ENCODE measurements at places on chromosomes 3 and 15. TPM values are rescaled to one million over a fixed set of nuclear protein-coding genes. Genes with fewer than 3 reads are reported as not detected.

DISP2 gene
- total RNA-seq = 0.13 TPM

ADAMTS9 gene
- 1.3 TPM for total RNA-seq

ATP2B2 gene
- not detected for total RNA-seq

AGBL1 gene
- total RNA-seq = not detected

NR1I2 gene
- total RNA-seq = not detected

RARRES1 gene
- total RNA-seq = 1.3 TPM

GOLGA8S gene
- total RNA-seq = 0.13 TPM

CX3CR1 gene
- total RNA-seq = not detected

ITIH3 gene
- total RNA-seq = not detected

TMEM212 gene
- total RNA-seq = not detected

- peak; percentile 88 for DNase-seq
These were observed at the start of gene ARMC8 for GRCh38 chr3:138187296-138188012. ARMC8 (plus strand) TSS chr3:138187301; CDS start chr3:138187555, 254 bp downstream.

GRCh38 chr15:99704444-99704838, 28.8 kb downstream of the LYSMD4 start:
- peak; percentile 88 for DNase-seq

DNA sequence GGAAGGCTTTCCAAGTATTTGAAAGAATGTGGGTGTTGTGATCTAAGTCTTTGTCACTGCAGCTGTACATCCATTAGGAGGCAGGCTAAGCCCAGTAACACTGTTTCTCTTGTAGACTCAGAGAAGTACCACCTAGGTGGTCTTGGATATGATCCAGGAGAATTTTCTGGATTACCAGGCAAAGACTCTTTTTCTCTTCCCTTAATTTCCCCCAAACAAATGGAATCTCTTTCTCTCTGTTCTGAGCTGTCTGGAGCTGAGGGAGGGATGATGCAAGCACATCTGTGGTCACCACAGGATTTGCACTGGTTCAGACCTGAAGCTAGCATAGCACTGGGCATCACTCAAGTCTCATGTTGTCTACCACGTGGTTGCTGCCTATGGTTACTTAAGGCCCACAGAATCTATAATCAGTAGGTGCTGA, 227.6 kb downstream of the NECTIN3 start:
- DNase-seq = peak; percentile 73

DNA sequence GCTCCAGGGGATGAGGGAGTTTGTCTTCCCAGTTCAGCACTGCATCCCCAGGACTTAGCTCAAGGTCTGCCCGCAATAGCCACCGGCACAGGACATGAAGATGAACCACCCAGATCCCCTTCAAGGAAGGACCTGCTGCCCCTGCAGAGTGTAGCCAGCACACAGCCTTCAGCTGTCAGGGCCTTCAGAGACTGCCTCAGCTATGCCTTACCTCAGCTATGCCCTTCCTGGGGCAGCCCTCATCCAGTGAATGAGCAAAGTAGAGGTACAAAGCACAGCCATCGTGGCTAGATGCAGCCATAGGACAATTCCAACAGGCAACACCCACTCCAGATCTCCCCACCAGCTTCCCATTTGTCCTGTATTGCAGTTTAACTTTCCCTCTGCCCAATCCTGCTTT, 291.2 kb upstream of the STT3B start:
- no peak for DNase-seq

DNA sequence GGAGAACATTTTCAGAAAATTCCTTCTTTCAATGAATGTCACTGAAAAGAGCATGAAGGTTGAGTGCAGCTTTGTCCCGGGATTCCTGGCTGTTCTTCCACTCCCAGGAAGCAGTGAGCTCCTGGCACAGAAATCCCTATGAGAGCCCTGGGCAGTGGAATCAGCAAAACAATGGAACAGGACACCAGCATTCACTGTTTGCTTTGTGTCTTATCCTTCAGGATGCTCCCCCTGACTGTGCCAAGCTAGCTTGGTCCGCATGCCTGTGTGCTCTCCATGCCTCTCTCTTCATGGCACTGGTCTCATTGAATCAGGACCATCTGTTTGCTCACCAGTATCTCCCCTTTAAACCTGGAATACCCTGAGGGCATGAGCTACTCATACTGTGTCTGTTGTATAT, 102.0 kb upstream of the GADL1 start:
- DNase-seq = no peak

- peak; percentile 7 for DNase-seq
These were observed 34.4 kb downstream of the TNK2 start for GRCh38 chr3:195873971-195874370.

DNA sequence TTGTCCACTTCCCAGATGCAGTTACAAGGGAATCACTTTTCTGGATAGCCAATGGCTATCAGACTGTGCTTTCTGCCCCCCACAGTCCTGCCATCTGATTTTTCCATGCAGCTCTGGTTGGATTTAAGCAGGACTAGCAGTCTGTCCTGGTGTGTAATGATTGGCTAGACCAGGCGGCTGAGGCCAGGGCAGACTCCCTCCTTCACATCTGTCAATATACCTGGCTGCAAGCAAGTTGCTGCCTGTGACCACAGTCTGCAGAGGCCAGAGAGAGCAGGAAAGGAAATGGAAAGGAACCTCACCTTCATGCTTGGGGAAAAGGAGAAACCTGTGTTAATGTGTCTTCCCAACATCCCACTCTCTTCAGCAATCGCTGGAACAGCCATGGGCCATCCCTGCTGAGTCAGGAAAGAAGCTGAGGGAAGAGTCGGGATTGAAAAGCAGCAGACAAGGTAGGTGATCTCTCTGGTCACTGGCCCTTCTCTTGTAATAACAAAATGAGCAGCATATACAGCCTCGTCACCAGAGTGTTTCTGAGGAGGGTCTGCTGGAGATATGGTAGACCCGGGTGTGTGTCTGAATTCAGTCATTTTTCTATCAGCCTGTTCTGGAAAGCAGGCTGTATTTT, 126.7 kb upstream of the PHLDB2 start:
- no peak for DNase-seq

- no peak for DNase-seq
These were observed 116.8 kb downstream of the CHST2 start for GRCh38 chr3:143236226-143236964.

DNA sequence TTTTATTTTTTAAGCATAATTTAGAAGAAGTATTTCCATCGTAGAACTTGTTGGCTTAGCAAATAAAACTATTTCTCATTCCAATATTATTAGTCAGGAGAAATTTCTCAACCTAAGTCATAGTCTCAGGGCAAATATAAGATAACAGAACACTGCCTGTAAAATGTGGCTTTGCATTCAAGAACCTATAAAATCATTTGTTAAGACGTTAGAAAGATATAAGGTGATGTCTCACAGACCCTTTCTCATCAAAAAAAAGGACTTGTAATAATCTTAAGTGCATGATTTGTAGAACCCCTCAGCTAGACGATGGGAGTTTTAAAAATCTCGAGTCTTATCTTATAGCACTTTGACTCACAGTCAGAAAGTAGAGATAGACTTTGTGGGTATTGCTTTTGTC, 314.7 kb upstream of the CFAP20DC start:
- DNase-seq = peak; percentile 45

- peak; percentile 48 for DNase-seq
These were observed 43.5 kb upstream of the PTX3 start for GRCh38 chr3:157393113-157393512.

DNA sequence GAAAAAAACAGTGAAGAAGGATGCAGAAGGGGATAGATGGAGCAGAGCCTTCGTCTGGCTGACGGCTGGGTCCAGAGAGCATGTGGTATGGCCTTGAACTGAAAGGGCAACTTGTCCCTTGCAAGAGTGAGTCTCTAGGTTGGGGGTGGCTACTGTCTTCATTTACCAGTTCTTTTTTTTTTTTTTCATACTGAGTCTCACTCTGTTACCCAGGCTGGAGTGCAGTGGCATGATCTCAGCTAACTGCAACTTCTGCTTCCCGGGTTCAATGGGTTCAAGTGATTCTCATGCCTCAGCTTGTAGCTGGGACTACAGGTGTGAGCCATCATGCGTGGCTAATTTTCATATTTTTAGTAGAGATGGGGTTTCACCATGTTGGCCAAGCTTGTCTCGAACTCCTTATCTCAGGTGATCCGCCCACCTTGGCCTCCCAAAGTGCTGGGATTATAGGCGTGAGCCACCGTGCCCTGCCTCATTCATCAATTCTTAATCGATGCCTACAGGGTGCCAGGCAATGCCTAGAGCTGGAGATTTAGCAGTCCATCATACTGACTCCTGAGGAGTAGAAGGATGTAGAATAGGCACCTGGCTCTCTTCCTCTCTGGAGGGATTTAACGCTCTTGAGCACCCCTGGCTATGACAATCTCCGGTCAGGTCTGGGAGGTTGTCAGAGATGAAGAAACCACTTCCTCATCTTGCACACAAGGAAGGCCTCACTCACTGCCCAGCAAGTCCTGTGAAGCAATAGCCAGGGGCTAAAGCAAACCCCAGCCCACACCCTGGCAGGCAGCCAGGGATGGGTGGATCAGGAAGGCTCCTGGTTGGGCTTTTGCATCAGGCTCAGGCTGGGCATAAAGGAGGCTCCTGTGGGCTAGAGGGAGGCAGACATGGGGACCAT, at the start of gene CAMP:
CAMP (plus strand) TSS at position 880 of the 898 bp plus-strand sequence; CDS start at position 897, 17 bp downstream.
- peak; percentile 62 for DNase-seq

DNA sequence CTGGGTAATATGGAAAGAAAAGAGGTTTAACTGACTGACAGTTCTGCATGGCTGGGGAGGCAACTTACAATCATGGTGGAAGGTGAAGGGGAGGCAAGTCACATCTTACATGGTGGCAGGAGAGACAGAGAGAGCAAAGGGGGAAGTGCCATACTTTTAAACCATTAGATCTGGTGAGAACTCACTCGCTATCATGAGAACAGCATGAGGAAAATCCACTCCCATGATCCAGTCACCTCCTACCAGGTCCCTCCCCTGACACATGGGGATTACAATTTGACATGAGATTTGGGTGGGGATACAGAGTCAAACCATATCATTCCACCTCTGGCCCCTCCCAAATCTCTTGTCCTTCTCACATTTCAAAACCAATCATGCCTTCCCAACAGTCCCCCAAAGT, 16.0 kb upstream of the ACOX2 start:
- DNase-seq = no peak

DNA sequence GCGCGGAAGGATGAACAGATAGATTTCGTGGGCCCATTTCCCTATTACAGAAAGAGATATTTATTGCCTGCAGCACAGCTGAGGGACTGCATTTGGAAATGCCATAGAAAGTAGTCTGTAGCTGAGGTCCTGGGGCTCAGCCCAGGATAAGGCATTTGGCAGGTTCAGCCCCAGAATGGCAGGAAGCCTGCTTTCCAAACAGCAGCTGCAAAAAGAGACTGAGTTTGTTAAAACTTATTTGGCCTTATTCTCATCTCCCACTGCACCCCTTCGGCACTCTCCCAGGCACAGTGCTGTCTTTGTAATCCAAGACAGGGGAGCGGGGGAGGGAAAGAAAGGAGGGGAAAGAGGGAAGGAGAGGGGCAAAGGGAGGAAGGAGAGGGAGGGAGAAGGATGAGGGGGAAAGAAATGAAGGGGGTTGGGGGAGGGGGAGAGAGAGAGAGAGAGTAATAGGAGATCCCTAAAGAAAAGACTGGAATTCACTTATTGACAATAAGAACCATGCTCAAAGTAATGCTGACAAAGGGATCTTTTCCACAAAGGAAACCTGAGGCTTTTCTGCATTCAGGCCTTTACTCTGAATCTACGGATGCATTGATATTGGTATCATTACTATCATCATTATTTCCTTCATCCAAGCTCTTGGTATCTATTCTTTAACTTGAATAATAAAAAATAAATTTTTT, 94.0 kb upstream of the LRRN1 start:
- no peak for DNase-seq

All from GM23248 (cell line).